T-helper 2 cell (primary cell): ENCODE measurements at places on chromosomes 2 and 18.

DNA sequence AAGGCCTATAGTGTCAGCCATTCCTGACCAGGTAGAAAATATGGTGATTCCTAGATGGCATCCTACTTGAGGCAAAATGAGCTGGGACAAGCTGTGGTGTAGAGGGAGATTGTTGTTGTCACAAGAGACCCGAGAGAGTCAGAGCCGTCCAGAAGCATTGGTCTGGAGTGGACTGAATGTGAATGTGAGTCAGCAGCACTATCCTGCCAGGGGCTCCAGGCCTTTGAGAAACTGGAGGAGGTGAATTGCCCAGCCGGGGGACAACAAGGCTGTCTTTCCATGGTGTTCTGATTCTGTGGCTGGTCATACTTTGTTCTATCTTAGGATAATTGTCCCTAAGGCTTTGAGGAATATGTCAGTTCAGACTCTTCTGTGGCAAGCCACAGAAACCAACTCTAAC lies 29.4 kb upstream of the EIF2AK3 start:
- no peak for DNase-seq

DNA sequence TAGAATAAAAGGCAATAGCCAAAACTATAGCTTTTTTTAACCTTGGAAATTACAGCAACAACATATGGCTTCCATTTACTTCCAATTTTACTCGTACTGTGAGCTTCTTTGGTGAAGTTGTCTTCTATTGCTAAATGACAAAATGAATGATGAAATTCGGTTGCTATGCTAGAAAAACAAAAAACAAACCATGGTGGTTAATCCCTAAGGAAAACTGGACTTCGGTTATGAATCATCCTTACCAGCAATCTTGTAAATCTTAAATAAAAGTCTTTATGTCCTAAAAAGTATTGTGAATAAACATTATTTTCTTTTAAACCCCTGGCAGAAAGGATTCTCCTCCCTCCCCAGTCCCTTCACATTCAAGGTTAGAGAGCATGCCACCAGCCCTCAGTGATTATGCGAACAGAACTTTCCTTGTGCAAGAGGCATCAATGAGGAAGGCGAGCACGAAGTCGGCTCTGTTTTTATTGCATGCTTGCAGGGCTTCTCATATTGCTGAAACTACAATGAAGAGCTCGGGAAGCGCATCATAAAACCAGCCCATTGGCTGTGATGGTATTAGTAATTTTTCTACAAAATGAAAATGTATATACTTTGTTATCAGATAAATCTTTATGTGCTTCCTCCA lies 62.9 kb downstream of the ZNF521 start:
- DNase-seq, result no peak

DNA sequence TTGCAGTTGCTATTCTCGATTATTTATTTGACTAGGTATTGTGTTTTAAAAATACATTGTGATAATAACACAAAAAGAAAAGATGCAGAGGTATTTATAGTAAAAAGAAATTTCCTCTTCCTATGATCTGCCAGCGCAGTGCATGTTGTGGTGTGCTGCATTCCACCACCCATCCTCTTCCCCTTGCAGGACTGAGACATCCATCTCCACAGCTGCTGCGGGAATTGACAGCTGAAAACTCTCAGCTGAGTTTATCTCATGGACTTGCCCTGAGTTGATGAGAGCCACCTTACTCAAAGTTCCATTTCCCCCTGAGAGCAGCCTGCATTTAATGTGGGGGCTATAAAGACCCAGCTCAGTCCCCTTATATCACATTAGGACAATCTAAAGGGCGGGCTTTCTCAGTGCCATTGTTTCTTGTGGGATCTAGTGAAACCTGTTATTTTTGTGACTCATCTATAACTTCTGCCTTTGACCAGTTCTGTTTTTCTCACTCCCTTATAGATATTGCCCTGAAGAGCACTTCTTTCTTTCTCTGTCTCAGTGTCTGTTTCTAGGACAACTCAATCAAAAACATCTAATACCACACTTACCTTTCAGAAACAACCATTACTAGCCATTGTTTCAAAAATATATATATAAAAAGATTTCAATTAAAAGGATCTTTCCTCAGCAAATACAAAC lies 698.5 kb downstream of the NR4A2 start:
- DNase-seq, result no peak

- DNase-seq, result no peak
Measured at GRCh38 chr18:48987821-48988220, 37.1 kb upstream of the SMAD7 start.

- DNase-seq, result no peak
Measured at GRCh38 chr2:200797242-200797770, 14.4 kb upstream of the BZW1 start.
